ENCODE measurements at places on chromosomes 1 and 21.

DNA sequence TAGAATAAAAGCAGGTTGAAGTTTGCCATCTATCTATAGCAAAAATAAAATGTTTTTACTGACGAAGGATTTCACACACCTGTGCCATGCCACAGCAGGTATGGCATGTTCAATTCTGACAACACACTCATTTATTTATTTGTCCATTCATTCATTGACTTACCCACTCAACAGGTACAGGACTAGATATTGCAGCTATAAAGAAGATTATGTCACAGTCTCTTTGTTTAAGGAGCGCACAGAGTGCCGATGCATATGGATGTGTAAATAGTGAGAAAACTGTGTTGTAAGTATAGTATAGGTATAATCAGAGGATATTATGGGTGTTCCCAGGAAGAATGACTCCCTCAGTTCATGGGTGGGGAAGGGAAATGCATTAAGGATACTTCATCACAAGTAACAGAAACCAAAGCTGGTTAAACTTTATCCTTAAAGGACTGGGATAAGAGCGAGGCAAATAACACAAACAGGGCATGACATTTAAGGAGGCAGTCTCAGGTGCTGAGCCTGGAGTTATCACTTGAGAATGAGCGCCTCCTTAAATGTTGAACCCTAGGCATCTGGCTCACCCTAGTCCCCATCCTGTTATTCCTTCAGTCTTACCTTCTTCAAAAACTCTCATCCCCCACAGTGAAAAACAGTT lies 7.9 kb upstream of the ZRANB2 start:
- DNase-seq: no peak

DNA sequence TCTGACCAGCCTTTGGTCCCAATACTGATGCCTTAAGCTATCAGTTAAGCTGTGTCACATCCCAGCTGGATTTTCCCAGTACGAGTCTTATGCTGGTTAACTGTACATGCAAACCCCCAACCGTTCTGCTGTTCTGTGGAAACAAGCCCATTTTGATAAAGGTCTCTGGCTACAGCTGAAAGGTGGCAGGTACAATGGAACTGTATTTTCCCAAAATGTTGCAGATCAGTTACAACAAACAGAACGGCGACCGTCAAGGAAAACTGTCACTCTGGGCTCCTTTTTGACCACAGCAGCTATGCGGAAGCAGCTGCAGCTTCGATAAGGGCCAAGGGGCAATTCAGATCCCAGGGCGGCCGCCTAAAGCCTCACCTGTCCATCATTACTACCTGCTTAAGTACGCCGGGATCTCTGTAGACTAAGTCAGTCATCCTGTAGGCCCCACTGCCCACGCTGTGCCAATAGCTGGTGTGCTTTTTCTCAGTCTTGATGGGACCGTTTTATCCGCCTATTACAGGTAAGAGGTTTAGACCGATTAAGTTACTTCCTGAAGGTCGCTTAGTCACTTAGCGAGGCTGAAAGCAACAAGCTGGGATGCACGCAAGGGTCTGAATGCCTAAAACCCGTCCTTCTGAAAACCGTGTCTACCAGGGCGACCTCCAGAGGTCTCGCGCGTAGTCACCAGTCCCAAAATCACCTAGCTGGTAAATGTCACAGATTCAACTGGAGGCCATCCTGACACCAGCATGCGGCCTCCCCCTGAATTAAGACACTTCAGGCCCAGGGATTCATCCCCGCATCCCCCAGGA lies 11.1 kb upstream of the RAB42 start:
- DNase-seq: peak; percentile 19

DNA sequence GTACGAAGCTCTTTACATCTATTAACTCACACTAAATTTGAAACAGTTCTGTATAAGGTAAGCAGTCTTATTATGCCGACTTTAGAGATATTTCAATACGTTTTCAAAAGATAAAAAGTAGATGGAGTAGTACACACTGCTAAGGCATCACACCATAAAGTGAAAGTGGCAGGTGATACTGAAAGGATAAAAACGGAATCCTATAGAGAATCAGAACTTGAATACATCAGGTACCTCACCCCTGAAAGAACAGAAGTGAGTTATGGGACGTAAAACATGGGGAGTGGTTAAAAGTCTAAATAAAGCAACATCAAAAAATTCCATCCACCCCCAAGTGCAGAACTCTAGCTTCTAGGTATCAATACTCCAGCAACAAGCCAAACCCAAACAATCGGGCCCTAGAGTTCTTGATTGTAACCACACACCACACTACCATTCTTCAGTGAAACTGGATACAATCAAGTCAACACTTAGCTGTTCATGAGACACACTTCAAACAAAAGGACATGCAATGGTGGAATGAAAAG lies 142.6 kb downstream of the SMYD3 start:
- no peak for DNase-seq

DNA sequence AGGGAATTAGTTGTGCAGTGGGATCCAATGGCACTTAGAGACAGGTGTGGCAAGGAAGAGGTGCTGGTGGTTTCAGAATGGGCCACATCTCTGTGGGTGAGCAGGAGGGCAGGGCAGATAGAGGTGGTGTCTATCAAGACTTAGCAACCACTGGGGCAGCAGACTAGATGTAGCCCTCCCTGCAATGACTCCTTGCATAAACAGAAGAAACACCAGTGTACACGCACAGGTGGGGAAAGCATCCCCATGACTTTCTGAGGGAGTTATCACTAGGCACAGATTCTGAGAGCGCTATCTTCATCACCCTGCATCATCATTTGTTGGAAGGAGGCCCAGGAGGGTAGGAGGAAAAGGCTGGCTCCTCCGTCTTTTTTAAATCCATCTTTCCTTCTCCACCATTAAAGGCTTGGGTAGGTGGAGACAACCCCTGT lies 58.4 kb downstream of the PLXNA2 start:
- DNase-seq: no peak

DNA sequence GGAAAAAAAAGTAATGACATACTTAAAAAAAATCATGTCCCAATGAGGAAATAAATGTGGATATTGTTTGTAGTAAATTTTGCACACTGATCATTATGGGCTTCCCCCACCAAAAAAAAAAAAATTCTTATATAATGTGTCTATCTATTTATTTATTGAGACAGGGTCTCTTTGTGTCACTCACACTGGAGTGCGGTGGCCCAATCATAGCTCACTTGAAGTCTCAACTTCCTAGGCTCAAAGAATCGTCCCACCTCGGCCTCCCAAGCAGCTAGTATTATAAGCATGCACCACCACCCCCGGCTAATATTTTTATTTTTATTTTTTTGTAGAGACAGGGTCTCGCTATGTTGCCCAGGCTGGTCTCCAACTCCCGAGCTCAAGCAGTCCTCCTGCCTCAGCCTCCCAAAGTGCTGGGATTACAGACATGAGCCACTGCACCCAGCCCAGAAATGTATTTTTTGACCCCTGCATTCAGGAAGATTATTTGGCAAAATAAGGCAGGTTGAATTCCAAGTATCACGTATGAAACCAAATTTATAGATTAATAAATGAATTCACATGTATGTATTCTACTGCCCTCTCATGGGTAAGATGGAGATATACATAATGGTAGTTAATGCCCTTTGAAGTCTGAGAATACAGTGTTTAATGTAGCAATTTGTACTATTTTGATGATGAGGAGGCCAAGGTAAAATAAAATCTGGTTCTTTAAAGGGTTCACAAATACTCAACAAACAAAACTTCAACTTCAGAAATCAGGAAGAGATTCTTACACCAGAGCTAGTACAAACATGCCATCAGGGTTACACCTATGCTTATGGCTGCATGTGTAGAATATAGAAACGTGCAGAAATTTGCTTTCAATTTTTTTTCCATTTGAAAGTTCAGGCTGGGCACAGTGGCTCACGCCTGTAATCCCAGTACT lies 1.4 kb upstream of the DENND2C start:
- DNase-seq: no peak

DNA sequence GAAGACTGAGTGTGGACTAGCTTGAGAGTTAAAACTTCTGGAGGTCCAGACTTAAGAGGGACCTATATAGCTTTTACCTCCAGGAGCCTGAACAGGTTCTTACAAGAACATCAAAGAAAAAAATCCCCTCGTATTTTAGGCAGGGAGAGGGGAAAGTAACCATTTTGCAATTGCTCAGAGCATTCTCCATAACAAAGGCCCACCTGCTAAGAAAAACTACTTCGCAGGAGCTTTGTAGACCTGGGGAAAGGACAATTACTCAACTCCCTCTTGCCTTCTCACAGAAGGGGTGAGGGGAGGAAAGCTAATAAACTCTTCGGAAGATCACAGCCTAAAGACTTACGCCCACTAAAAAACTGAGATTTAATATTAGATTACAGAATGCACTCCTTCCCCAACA lies 86.3 kb downstream of the RERE start:
- DNase-seq: no peak

DNA sequence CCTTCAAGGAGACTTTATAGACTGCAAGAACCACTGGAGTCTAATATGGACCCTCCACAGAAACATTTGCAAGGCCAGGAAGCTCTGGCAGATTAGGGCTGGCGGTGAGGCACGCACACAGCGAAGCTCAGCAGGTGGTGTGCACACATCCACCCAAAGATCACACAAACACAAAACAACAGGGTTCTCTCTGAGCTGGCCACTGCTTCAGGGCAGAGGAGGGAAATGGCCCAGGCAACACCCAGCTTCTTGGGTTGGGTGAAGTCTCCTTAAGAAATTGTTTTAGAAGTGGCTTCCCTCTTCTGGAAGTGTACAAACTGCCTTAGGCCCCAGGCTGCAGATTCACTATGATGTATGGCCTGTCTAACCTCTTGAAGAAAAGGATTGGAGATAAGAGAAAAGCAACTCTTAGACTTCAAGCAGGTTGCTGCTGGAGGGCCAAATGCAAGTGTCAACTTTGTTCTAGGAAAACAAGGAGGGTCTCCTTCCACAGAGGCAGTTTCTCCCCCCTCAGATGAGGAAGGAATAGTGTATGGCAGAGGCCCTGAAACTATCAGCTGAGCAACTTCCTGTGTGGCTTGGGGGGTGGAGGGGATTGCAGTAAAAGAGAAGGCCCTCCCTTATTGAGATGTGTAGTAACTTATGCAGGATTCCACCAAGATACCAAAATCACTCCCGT lies 2.0 kb downstream of the RCSD1 start:
- no peak for DNase-seq

DNA sequence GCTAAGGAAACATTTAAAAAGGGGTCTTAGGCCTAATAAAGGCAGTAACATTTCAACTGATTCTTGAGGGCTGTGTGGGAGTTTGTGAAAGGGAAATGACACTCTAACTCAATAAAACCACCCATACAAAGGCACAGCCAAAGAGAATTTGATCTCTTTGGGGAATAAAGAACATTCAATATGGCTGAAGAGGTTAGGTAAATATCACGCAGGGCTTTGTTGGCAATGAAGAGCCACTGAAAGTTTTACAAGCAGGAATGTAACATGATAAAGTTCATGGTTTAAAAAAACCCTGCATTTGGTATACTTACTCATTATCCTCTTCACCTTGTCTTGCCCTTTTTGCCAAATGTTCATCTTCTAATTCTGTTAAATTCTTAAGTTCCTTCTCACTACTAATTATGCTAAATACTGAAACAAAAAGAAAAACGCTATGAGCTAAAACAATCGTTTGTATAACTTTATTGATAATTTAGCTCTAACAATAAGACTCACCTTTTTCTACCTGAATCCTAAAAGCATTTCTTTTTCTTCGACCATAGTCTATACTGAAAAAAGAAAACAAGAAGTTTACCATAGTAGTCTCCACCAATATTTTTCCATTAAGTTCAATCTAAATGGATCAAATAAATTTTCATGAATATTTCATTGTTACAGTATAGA lies 12.5 kb downstream of the NVL start:
- DNase-seq: no peak

DNA sequence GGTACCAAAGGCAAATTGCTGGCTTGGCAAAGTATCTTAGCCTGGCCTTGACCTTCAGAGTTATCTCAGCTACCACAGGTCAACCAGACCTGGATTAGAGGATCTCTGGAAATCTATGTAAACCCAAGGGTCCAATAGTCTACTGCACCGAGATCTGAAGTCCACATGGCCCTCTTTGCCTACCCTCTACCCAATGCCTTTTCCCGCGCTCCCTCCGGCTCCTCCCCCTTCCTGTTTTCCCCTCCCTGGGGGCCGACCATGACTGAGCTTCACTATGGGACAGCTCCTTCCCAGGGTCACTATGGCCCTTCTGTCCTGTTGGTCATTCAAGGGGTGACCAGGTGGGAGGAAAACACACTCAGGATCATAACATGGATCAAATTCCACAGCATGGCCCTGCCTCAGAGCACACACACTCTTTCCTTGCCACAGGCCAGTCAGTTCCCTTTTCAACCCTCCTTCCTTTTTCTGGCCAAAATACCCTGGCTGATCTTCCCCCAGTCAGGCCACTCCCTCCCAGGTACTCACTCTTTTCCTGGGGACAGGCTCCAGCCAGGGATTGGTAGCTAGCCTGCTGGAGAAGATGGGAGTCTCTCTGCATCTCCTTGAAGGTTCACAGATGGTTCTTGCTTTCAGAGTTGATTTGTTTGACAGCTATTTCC lies 19.1 kb upstream of the TMEM183A start:
- DNase-seq: no peak

DNA sequence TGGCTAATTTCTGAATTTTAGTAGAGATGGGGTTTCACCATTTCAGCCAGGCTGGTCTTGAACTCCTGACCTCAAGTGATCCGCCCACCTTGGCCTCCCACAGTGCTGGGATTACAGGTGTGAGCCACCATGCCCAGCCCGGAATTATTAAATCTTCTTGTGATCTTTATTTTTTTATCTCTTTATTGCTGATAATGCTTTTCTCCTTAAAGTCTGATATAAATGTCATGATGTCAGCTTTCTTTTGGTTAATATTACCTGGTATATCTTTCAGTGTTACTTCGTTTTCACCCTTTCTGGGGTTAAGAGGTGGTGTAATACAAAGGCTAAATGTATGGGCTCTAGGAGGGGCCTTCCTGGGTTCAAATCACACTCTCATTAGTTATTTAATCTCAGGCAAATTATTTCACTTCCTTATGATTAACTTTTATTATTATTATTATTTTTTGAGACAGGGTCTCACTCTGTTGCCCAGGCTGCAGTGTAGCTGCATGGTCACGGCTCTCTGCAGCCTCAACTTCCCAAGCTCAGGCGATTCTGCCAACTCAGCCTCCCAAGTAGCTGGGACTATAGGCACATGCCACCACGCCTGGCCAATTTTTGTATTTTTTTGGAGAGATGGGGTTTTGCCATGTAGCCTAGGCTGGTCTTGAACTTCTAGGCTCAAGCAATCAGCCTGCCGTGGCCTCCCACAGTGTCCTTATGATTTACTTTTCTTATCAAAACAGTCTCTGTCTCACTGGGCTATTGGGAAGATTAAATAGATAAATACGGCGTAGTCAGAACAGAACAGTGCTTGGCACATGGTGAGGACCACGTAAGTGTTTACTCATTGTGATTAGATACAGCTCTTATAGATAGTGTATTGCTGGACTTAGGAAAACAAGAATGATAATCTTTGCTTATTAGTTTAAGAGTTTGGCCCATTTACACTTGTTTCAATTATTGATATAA lies 216.5 kb downstream of the URB2 start:
- no peak for DNase-seq

GRCh38 chr1:198253259-198253658 lies 96.5 kb downstream of the NEK7 start:
- DNase-seq: no peak

DNA sequence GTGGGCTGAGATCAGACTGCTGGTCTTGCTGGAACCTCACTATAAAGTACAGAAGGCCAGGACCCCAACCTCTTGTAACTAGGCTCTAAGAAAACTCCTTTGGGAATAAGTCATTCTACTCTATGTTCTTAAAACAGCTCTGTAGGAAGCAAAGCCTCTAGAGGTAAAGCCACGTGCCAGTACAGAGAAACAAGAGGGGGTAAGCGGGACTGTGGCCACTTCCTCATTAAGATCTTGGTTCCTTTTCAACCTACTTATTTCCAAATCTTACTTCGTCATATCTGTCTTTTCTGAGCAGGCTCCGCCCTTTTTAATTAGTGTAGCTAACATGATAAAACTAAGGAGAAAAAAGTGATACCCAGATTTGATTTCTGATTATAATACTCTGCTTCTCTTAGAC lies 3.8 kb downstream of the NCSTN start:
- DNase-seq: no peak

Data from nephron progenitor cell (in vitro differentiated cells).